Hair follicle dermal papilla cell (primary cell): ENCODE measurements at places on chromosomes 5 and 9. TPM values are rescaled to one million over a fixed set of nuclear protein-coding genes. Genes with fewer than 3 reads are reported as not detected.

FOXD4L3 gene
- 0.49 TPM in 1 of 2 replicates, not detected in the other for total RNA-seq

ASTN2 gene
- total RNA-seq, result 5.2 and 6.3 TPM in 2 replicates

PLAC8L1 gene
- not detected in 2 replicates for total RNA-seq

SLC6A19 gene
- not detected in 2 replicates for total RNA-seq

CER1 gene
- not detected in 2 replicates for total RNA-seq

OR1J2 gene
- 0.24 and 0.32 TPM in 2 replicates for total RNA-seq

PCYOX1L gene
- 3.2 and 4.2 TPM in 2 replicates for total RNA-seq

ADCY2 gene
- under 0.01 and 0.65 TPM in 2 replicates for total RNA-seq

ZNF300 gene
- 5.8 and 6.7 TPM in 2 replicates for total RNA-seq
